ENCODE measurements at places on chromosomes 5 and 9.

GRCh38 chr5:178103612-178104011, 9.7 kb upstream of the N4BP3 start:
- DNase-seq = no peak

DNA sequence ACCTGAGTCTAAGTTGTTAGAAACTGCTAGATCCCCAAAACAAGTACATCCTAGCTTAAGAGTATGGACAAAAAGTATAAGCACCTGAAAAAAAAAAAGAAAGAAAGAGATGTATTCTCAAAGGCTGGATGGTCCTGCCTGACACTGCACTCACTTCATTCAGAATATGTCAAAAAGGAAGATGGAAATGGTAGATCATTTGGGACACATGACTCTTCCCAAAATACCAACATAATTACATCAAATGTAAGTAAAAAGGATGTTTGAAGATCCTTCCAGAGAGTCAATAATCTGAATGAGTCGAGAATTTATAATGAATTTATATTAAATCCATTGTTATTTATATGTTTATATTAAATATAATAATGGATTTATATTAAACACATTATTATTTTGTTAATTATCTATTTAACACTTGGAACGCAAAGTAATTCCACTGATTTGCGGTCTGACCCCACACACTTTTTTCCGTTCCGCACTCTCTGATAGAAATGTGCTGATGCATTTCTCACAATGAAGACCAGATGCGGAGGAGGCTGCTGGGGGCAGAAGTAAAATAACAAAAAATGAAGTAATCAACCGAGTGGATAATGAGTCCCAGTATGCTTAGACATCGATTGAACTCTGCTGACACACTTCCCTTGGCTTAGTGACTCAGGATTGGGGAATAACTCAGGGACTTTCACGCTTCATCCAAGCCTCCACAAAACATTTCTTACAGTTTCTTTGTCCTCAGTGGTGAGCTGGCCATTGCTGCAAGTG, 201.2 kb downstream of the ADAMTS12 start:
- DNase-seq = no peak

DNA sequence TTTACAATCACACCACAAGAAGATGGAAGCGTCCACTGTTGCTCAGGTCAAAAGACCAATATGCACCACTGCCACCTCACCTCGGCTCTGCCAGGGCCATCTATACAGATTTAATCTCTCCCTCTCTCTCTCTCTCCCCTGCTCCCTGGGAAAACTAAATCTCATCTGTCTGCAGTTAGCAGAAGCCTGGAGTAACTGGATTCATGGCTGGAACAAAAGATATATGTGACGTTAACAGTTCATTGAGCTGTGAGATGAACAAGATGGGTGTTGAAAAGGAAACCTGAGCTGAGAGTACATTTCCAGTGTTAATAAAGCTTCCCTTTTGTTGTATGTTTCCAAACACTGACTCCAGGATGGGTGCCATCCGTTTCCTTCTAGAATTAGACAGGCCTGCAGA, 369.7 kb downstream of the CDK5RAP2 start:
- DNase-seq = no peak

GRCh38 chr5:111703662-111704061, 53.3 kb downstream of the NREP start:
- peak; percentile 33 for DNase-seq

Data from GM06990 (cell line).